Stimulated activated CD4-positive, alpha-beta T cell treated with anti-CD3 and anti-CD28 coated beads, Interleukin-1b, Interleukin-23, amount 100 ng/mL, for 1 hour (primary cell): ENCODE measurements at places on chromosomes 2 and 18.

DNA sequence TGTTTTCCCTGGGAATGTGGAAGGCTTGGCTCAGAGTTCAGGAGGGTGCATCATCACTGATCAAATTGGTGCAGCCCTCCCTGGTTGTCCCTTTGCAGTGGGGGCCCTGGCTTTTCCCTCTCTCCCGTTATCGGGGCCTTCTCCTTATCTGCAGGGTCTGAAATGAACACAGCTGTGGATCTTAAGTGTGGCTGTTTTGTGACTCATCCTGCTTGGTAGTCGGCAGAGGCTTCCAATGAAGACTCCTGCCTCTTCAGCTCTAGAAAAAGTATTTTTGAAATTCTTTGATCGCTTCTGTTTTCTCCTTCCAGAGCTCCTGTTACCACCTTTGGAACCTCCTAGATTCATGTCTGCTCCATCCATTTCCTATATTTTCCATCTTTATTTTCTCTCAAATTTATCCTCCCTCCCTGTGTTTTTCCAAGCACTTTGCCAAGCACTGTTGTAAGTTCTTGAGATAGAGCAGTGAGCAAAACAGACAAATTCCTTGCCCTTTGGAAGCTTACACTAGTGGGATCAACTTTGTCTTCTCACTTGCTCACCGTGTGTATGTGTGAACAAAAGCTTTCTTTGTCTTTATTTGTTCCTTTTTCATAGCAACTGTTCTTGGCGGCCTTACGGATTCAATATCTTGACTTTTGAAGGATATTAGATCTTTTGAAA is 45.7 kb downstream of the RALB start:
- no peak for DNase-seq

DNA sequence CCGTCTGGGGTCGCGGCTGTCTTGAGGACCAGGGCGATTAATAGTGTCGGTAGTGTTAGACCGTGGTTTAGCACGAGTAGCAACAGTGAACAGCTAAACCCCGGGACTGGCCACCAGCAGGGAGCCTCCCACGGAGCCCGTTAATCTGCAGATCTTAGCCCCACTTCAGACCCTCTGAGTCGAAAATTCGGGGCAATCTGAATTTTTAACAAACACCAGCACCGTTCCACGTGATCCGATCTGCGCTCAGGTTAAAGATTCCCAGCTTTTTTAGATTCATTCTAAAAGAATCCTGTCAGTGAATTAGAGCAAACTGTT is 479 bp upstream of the ATP5F1A start:
- no peak for DNase-seq

GRCh38 chr2:168650139-168650538 is 152.3 kb upstream of the NOSTRIN start:
- DNase-seq = no peak

DNA sequence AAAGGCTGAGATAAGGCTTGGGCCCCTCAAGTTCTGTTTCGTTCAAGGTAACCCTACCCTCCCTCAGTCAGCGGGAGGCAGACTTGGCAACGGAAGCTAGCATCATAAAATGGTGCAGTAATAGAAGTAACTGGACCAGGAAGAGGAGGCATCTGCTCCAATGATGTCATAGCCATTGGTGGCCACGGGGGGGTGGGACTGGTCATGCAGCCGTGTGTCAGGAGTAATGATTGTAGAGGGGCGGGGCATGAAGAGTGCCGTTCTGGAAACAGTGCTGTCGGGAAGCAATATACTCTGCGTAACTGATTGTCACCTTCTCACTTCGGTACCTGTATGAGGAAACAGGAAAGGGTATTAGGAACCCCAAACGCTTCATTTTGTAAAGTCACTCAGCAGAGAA is 6.9 kb upstream of the POLR2D start:
- no peak for DNase-seq

GRCh38 chr2:112692495-112692911 is 28.3 kb upstream of the NT5DC4 start:
- DNase-seq = peak; percentile 4

GRCh38 chr2:164430166-164430783 is 191.0 kb downstream of the GRB14 start:
- no peak for DNase-seq

DNA sequence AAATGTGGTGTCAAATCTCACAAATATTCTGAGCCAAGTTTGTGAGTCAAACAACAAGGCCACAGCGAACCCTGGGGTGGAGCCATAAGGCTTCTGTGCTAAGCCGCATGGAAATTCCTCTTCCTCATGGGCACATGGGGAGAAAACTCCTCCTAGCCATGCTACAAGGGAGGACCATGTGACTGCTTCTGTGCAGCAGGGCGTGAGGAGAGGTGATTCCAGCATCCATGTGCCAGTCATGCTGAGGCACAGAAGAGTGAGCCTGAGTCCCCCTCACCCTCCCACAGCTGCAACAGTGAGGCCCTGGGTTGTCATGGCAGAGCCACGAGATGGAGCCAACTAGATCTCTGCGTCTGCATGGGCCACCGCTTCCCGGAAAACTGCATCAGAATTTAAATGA is 488.8 kb upstream of the RAB6C start:
- no peak for DNase-seq

DNA sequence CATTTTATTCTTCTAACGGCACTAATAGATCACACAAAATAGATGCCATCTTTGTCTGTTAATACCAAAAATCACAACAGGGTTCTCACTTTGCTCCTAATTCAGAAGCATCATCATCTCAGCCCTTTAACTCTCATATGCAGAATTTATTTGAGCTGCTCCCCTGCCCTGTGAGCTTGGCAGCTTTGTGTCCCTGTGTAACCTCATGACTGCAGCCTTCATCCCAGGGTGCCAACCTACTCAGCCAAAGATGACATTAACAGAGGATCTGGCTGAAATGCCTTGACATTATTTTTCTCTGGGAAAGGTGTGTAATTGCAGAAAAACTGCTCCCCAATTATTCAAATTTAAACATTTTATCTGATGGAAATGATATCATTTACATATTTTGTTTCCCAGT is 319.4 kb downstream of the NRXN1 start:
- DNase-seq = no peak

- no peak for DNase-seq
Measured at GRCh38 chr2:236366397-236366796, 102.2 kb upstream of the ASB18 start.

DNA sequence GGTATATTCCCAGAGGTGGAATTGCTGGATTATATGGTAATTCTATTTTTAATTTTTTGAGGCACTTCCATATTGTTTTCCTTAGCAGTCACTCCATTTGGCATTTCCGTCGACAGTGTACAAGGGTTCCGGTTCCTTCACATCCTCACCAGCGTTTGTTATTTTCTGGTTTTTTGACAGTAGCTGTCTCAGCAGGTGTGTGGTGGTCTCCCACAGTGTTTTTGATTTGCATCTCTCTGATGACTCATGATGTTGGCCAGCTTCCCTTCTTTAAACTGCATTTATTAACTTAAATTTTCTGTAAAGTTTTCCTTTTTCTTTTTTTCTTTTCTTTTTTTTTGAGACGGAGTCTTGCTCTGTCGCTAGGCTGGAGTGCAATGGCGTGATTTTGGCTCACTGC is 19.7 kb downstream of the SH3BP4 start:
- no peak for DNase-seq

DNA sequence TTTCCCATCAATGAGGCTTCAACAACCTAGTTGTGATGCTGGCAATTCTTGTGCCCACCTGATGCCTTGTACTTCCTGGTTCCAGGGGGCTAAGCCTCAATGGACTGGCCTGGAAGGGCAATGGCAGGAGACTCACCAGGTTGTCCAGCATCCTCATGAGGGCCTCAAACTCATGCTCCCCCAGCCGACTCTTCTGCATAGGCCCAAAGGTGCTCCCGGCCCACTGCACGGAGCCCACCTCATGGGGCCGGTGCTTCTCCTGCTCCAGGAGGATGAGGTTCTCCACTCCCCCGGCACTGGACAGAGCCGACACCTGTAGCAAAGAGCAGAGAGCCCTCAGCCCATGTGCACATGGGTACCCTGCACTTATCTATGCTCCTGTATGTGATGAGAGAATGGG is 84.5 kb downstream of the ADD2 start:
- DNase-seq = no peak

DNA sequence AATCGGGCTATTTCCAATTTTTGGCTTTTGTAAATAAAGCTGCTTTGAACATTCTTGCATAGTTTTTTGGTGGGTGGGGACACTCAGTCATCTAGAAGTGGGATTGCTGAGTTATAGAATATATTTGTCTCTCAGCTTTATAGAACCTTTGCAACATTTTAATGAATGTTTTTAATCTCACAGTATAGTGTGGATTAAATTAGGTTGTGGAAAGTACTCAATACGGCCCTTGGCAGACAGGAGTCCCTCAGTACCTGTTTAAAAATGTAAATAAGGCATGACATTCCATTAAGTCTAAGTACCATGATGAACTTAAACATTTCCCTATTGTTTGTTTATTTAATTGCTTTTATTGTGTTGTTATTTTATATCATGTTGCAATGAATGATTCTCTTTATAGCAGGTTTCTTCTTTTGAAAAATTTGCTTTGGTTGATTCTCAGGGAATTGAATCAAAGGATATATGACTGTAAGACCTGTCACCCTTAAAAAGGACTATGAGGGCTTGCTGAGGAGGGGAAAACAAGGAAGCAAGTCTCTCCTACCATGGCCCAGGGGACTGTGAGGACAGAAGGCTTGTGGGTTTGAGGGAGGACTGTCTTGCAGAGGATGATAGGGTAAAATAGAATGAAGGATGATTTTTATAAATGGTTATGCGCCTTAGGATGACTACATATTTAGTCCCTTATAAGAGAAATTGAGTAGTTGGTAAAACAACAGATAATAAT is 165.1 kb downstream of the RPIA start:
- no peak for DNase-seq

DNA sequence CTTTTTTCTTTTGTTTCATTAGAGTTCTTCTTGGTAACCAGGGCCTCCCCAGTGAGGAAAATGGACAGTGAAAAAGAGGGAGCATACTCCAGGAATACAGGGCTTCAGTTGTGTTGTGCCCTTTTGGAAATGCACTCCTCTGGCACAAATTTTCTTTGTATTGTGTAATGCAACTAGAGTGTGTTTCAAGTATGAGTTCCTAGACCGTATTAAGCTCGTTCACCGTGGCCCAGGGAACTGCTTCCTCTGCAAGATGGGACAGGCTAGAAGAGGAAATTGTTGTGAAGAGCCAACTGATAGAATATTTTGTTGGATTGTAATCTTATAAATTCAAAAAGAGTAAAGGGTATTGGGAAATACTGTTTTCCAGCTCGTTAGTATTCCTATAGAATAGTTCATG is 137.2 kb upstream of the TTC39C start:
- DNase-seq = no peak

- DNase-seq = no peak
Measured at GRCh38 chr2:19857806-19858205, 44.0 kb downstream of the TTC32 start.

GRCh38 chr18:13308369-13308768 is 89.8 kb downstream of the LDLRAD4 start:
- DNase-seq = no peak

DNA sequence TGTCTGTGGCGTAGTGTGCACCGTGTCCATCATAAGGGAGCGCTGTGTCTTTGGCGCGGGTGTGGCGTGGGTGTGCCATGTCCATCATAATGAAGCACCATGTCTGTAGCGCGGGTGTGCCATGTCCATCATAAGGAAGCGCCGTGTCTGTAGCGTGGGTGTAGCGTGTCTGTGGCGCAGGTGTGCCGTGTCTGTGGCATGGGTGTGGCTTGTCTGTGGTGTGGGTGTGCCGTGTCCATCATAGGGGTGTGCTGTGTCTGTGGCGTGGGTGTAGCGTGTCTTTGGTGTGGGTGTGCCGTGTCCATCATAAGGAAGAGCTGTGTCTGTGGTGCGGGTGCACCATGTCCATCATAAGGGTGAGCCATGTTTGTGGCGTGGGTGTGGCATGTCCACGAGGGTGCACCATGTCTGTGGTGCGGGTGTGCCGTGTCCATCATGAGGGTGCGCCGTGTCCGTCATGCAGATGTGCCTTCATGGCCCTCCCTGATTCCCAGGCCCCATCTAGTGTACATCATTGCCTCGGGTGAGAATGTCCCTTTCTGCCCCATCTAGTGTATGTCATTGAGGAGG is 275.0 kb downstream of the GBX2 start:
- no peak for DNase-seq

- no peak for DNase-seq
Measured at GRCh38 chr18:9637036-9637767, 22.8 kb upstream of the PPP4R1 start.

GRCh38 chr2:3284657-3285630 is 92.7 kb downstream of the EIPR1 start:
- DNase-seq = no peak

GRCh38 chr18:79948719-79949411 is 2.6 kb downstream of the SLC66A2 start:
- no peak for DNase-seq

GRCh38 chr18:78021196-78021595 is 771.5 kb downstream of the GALR1 start:
- DNase-seq = no peak
